ENCODE measurements at places on chromosomes 6 and 20.

DNA sequence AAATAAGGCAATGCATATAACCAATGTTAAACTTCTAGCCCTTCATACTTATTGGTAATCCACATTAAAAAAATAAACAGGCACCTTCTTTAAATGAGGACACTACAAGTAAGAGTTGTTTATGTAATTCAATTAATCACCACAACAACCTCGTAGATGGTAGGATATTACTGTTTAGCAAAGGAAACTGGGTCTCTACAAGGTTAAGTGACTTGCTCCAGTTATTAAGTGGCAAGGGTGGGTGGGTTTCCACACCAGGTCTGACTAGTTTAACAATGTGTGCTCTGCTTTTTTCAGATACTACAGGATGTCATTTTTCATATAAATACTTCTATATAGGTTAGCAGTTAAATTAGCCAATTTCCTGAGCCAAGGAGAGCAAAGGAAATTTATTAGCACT, 129.1 kb downstream of the MAN1A1 start:
- no peak for DNase-seq

- no peak for DNase-seq
These were observed 66.2 kb downstream of the ARMC2 start for GRCh38 chr6:108914235-108915022.

DNA sequence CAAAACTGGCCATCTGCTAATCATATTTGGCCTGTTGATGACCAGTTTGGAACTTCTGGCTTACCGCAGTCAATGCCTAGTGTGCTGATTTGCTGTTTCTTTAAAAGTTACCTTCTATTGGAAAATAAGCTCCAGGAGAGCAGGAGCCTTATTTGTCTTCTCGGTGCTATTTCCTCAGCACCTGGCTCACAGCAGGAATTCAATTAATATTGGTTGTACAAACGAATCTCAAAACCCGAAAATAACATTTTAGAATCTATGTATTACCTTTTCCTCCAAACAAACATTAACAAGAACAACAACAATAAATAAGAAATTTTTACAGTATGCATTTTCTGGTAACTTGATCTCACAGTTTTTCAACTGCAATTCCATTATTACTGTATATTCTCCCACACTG, 1080.7 kb upstream of the MAP3K7 start:
- DNase-seq, result no peak

DNA sequence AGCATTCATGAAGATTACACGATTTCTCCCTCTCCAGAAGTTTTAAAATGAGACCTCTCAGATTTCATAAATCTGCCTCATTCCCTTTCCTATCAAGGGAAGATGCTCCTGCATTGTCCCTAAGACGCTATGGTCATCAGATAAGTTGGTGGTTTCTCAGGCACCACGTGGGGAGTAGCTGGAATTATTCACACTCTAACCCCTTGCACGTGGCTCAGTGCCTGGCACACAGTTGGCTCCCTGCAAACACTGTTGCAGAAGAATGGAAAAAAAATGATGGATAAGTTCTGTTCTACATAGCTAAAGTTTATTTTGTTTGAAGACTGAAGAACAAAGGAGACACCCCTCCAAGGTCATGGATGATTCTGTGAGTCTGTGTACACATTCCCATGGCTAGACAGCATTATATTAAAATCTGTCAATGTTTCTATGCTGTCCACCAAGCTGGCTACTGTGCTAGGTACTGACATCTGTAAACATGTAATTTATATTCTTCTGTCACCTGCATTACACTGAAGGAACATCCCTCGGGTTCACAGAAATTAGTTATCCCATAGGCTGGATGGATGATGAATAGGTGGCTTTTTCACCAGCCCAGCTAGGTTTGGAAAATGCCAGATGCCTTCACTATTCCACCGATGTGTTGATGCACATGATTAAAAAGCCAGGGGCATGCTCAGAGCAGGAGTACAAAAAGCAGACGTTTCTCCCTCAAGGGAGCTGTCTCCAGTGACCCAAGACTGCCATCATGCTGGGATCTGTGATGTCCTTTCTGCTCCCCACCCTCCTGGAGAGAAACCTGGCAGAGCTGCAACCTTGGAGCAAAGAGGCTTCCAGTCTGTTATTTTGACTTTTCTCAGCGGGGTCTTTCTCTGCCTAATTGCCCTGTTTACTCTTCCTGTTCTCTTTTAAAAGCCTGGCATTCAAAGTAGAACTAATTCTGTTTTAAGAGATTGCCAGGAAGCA, 610.5 kb downstream of the UTRN start:
- DNase-seq, result no peak

GRCh38 chr20:14378326-14378725, 40.9 kb upstream of the FLRT3 start:
- DNase-seq, result peak; percentile 36

- DNase-seq, result no peak
These were observed 105.5 kb downstream of the DLL1 start for GRCh38 chr6:170185175-170185978.

DNA sequence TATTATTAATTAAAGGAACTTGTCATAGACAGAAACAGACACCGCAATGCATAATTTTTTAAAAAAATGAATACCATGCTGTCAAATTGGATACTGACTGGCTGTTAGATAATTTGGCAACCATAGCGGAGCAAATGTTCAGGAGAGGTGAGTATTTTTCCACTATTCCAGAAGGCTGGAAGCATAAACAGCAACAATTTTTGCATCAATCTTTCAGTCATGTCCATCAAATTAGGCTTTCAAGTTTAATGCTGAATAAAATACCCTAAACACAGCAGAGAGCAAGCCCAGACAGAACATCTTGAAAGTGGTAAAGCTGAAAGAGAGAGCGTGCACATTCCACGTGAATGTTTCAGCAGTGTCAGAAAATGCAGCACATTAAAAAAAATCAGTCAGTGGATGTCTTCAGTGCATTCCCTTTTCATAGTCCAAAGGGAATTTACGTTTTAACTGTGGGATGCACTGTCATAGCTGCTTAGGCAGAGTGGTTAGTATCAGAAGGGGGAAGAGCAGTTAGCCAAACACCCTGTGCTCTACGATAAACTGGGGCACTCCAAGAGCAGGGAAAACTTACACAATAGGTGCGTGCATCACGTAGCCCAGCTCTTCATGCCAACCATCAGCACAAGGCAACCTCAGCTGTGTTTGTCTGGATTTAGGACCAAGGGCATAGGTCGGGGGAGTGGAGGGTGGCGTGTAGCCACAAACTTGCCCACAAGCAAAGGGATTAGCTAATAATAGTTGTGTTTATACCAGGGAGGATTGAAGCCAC, 116.2 kb upstream of the STMND1 start:
- peak; percentile 84 for DNase-seq

GRCh38 chr6:91279740-91280493, 693.0 kb upstream of the MAP3K7 start:
- DNase-seq, result no peak

GRCh38 chr6:131945971-131946370, 5.2 kb downstream of the CCN2 start:
- DNase-seq, result no peak

- no peak for DNase-seq
These were observed 13.2 kb downstream of the BPIFB1 start for GRCh38 chr20:33296206-33296605.

DNA sequence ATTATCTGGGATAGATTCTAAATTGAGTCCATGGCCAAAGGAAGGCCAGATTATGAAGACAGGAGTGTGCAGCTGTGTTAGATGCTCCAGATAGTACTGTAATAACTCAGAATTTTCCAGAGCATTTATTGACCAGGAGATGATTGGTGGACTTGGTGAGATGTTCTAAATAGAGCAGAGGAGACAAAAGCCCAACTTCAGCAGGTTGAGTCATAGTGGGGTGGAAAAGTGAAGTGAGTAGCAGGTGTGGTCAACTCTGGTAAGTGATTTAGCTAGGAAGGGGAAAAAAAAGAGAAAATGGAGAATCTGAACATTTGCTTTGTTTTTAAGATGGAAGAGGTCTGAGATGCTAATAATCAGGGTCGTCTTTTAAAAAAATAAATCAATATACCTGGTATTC, 227.4 kb downstream of the TMEM200A start:
- no peak for DNase-seq

- DNase-seq, result peak; percentile 86
These were observed 34.0 kb upstream of the TRAM2 start for GRCh38 chr6:52610745-52611355.

DNA sequence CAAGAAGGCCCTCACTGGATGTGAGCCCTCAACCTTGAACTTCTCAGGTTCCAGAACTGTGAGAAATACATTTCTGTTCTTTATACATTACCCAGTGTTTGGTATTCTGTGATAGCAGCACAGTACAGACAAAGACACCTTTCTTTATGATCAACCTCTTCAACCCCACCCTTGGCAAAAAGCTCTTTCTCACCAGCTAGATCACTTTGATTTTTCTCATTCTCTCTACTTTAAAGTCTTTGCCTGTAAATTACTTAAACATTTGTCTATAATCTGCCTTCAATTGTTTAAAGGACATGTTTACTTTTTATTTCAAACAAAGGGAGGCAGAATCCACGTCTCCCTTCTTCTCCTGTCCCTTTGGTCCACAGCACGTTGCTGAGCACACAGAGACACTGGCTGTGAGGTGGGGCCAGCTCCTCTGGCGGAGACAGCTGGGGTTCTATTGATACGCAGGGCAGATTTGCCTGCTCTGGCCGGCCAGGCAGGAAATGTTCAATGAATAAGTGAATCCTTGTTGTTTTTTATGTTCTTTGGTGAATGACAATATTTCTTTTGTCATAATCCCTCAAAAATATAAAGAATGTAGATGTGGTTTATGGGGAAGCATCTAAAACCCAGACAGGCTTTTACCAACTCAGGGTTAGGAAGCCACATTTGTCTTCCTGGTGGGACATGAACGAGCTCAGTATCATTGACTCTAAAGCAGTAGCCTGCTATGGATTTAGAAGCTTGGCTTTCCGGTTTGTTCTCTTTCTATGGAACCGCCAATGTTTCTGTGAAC, 52.9 kb downstream of the NEDD9 start:
- peak; percentile 26 for DNase-seq

- DNase-seq, result no peak
These were observed 141.1 kb downstream of the SYCP2 start for GRCh38 chr20:59792300-59792699.

- DNase-seq, result no peak
These were observed 2.9 kb downstream of the NRN1 start for GRCh38 chr6:6003621-6004366.

- DNase-seq, result no peak
These were observed 14.3 kb downstream of the GLO1 start for GRCh38 chr6:38688579-38689087.

- peak; percentile 36 for DNase-seq
These were observed 40.0 kb downstream of the SF3B5 start for GRCh38 chr6:144055121-144055931.

- no peak for DNase-seq
These were observed 170.8 kb downstream of the SASH1 start for GRCh38 chr6:148513145-148514071.

DNA sequence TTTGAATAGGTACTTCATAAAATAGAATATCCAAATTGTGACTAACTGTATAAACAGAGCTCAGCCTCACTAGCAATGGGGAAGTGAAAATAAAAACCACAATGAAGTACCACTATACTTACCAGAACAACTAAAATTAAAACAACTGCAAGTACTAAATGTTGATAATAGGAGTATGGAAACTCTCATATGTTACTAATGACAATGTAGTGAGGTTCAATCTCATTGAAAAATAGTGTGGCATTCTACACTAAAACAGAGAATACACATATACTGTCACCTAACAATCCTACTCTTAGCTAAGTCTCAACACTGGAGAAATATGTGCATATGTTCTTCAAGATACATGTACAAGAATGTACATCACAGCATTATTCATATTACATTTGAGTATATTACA, 132.0 kb upstream of the CARMIL1 start:
- no peak for DNase-seq
